ENCODE measurements at places on chromosomes 7 and 10.

DNA sequence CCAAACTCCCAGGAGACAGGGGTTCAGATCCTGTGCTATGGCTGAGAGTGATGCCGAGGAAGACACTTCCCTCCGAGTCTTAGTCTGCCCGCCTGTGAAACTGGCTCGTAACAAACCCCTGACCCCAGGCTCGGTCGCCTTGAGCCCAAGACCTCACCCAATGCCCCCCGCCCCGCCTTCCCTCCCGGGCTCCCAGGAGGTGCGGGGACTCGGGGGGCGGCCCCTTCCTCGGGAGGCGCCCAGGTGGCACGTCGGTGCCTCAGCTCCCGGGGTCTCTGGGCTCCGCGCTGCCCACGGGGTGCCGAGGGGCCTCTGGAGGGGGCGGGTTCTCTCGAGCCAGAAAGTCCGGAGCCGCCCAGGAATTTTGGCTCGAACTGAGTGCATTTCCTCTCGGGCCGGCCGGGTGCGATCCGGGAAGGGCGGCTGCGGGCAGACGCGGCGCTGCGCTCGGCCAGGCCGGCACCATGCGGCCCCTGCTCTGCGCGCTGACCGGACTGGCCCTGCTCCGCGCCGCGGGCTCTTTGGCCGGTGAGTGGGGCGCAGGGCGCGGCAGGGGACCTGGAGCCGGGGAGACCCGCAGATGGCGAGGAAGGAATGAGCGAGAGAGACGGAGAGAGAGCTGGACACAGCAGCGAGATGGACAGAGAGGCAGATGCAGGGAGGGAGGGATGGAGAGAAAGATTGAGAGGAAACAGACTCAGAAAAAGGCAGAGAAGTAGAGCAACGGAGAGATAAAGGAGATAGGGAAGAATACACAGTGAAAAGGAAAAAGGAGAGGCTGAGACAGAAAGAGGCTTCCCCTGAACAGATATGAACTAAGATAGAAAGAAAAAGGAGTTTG is at the start of gene PLAC9:
Gene PLAC9 (plus strand): TSS at position 432 of the 841 bp plus-strand sequence. CDS start 33 bp downstream, at position 465.
- DNase-seq = no peak

DNA sequence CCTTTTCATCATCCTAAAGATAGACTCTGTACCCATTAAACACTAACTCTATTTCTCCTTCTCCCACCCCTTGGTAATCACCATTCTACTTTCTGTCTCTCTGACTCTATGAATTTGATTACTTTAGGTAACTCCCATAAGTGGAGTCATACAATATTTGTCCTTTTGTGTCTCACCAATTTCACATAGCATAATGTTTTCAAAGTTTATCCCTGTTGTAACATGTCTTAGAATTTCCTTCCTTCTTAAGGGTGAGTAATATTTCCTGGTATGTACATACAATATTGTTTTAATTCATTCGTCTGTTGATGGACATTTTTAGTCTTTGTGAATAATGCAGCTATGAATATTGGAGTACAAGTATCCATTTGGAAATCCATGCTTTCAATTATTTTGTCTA is 50.9 kb upstream of the CDCA7L start:
- peak; percentile 25 for DNase-seq

DNA sequence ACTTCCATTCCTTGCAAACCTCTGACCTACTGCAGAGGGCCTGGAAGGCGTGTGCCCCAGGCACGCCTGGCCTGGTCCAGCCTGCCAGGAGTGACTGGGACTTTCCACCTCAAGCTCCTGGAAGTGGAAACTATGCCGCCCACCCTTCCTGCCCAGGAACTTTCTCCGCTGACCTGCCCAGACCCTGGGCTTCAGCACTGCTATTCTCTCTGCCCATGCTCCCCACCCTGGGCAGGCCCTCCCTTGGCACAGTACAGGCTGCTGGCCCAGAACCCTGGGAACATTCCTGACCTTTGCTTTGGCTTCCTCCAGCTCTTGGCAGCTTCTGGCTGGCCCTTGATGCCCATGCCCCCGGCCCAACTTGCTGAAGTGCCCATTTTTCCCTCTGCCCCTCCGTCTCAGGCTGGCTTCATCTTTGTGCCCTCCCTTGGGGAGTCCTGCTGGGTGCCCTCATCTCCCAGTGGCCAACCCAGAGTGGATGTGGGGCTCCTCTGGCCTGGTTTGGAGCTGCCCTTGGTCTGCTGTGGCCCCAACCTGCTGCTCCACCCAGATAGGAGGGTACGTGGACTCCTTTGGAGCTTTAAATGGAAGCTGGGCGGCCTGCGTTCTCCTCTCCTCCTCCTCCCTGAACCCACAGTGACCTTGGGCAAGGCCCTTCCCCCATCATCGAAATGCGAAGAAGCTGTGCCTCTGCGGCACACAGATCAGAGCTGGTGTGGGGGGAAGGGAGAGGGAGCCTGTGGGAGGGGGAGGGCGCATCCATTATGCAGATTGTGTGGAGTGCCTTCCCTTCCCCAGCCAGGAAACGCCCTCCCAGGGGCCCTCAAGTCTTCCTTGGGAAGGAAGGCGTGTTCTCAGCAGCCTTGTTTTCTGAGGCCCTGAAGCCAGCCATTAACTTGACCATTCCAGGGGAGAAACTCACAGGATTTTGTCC is 3.4 kb downstream of the MMRN2 start:
- peak; percentile 83 for DNase-seq

DNA sequence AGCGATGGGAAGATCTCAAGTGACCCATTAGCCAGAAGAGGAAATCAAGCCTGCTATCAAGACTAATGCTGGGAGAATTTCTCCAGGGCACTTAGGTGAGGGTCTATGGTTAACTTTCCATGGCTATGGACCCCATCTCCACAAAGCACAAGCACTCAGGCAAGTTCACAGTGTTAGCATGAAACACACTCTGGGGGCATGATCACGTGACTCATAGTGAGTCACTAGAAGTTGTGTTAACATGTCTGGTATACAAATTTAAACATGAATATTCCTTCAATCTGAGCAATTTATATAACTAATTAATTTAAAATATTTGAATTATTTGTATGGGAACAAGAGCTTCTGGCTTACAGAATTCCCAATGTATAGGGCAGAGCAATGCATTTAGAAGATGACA is 131.8 kb downstream of the FAM204A start:
- DNase-seq = peak; percentile 47

DNA sequence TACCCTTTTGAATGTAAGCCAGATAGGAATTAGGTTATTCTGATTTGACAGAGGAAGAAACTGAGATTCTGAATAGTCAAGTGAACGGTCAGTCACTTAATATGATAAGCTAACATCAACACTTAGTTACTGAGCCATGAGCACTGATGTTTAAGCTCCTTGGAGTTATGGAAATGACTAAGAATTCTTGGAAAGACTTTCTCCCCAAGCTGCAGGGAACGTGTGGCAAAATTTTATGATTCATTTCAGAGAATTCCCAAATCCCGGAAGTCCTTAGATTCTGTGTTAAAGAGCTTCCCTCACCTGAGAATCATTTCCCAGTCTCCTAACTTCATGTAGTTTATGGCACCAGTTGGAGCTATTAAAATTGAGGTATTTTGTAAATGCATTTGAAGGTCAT is 330.9 kb downstream of the XPNPEP1 start:
- no peak for DNase-seq

DNA sequence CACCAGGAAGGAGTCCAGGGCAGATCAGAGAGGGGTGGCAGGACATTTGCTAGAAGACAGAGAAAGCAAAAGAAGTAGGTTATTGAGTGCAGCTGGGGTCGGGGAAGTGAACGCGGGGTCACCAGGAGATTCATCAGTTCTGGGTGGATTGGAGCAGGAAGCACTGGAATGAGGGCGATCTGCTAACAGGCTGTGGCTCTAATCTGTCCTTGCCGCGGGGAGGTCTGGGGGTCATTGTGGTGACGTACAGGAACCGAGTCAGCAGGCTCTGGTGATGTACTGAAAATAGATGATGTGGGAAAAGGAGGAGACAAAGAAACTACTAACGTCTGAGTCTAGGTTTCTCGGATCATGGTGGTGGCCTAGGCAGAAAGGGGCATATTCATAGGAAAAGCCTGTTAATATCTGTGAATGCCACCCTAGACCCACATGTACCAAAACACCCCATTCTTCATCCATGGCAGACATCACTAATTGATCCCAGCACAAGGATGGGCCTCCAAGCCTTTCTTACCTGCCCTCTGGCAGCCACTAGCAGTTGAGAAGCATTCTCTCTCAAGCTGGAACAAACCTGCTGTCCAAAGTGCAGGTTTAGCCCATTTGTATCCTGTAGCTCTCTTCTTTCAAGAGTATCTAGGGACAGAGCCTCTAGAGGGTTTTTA is 134.5 kb downstream of the C10orf105 start:
- peak; percentile 38 for DNase-seq

DNA sequence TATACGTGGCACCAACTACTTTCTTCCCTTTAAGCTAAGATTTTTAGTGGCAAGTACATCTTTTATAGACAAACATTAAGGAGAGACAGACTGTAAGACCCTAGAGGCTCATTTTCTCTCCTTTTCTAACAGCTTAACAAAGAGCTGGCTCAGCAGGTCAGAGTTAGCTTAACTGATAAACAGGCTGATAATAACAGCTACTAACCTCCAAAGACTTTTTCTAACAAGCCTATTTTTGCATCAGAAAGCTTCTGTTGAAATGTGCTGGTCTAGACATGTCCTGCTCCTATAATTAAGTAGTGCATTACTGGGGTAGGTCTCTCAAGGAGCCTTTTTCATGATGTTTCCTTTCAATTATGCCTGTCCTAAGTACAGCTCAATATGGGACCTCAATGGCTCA is 238.2 kb upstream of the FAM3C start:
- DNase-seq = no peak

DNA sequence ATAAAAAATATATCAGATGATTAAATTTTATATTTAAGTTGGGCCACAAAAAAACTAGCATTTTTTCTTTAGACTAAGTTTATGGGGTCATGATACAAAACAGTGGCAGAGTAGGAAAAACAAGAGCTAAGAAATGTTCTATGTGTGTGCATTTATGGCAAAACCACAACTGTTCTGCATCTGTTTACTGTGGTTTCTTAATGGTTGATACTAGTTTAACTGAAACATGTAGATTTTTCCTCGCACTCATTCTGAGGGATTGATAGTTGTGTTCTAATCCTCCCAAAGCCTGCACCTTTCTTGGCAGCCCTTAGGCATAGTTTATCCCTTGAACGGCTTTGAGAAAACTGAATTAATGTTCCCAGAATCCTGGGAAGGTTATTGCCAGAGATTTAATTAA is 66.6 kb upstream of the PHYHIPL start:
- DNase-seq = no peak

DNA sequence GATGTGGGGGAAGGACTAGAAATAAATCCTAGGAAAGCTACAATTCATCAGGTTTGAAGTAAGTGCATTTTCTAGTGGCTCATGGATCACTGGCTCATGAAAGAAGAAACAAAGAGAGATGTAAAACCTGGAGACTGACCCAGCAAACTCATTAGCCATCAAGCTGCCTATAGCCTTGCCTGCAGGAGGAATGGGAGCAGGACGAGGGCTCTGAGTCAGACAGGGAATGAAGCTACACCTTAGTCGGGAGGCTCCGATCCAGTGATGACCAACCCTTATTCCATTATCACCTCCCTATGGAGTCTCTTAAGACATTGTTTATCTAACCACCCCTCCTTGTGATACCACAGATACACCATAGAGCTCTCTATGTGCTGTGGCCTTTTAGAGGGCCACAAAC is 112.5 kb upstream of the WDR11 start:
- DNase-seq = no peak

DNA sequence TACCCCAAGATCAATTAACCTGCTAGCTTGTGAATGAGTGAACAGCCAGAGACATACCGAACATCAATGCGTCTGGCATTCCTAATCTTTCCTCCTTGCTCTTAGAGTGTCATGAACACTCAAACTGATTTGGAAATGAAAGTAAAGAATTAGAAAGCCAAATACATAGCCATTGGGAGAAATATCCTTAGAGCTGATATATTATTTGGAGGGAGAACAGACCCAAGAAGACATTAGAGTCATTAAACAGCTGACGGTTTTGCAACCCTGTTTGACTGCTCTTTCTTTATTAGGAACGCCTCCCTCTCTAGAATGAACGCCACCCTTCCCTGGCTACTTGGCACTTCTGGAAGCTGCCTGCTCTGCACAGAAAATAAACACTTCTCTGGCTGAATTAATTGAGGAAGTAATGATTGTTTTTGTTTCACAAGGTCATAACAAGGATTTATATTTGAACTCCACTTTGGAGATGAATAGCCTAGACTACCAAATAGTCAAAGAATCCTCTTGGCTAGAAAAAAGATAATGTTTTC is 42.8 kb downstream of the CTTNBP2 start:
- no peak for DNase-seq

GRCh38 chr10:104127411-104127810 is 5.4 kb downstream of the SFR1 start:
- DNase-seq = no peak

DNA sequence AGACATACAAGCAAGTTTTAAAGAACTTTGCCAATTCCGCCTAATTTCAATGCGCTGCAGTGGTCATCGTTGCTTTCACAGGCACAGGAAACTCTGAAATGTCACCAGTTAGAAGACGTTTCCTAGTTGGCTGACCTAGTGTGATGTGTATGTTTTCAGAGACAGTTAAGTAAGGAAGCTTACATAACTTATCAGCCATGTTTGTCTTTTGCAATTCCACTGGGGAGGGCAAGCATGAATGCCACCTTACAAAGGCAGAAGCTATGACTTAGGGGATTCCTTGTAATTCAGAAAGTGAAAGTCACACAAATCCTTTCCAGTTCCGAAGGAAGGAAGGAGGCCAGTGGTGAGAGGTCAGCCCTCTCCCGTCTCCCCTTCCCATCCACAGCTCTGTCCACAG is 15.0 kb upstream of the NPS start:
- no peak for DNase-seq

- peak; percentile 79 for DNase-seq
These were observed 88.0 kb upstream of the TNS3 start for GRCh38 chr7:47669901-47670384.

GRCh38 chr7:19401461-19401860 is 256.2 kb upstream of the FERD3L start:
- peak; percentile 15 for DNase-seq

DNA sequence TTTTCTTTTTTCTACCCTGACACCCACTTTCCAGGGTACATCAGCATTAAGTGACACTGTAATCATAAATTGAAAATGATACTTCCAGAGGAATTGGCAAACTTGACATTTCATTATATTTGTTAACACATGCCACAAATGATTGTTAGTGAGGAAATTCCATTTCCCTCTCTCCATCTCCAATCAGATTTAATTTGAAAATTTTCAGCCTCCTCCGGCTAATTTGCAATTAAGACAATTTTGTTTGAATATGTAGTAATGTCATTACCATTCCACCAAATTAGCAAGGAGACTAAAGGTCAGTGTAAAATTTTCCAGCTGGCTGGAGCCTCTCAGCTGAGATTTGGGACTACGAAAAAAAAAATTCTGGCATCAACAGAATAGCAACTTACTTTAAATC is 242.7 kb downstream of the FOXP2 start:
- DNase-seq = no peak

All from fibroblast of skin of right quadriceps (primary cell).